Peyer's patch (tissue), 4 donors: ENCODE measurements at places on chromosomes 12 and 14. TPM values are rescaled to one million over a fixed set of nuclear protein-coding genes. Genes with fewer than 3 reads are reported as not detected.

DNA sequence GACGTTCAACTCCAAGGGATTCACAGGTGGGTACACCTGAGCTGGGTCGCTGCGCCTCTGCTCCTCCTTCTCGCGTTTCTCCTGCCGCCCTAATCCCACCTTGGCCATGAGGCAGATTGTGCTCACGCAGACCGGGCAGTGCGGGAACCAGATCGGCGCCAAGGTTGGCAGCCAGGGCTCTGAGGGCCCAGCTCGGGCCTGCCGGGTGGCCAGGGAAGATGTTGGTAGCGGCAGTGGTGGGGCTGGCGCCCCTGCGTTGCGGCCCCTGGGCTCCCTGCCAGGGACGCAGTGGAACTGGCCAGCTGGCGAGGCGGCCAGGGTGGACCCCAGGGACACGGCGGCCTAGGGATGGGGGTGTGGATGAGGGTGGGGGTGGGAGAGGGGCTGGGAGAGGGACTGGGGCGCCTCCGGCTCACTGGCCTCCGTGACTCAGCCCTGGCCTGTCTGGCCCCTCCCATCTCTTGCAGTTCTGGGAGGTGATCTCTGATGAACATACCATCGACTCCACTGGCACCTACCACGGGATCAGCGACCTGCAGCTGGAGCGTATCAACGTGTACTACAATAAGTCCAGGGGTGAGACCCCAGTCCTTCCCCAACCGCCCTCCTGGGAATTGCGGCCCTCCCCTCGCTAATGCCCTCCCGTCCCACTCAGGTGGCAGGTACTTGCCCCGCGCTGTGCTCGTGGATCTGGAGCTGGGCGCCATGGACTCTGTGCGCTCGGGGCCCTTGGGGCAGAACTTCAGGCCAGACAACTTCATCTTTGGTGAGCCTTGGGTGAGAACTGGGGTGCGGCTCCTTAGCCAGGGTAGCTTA, 114.9 kb upstream of the ALG10B start:
- no peaks in the 10 kb centered on the region for H3K4me1 ChIP-seq
- no peaks in the 10 kb centered on the region for H3K36me3 ChIP-seq
- H3K27me3 ChIP-seq = no peaks in the 10 kb centered on the region
- DNase-seq = no peak
- no peak overlapping the region for H3K27ac ChIP-seq
- H3K4me3 ChIP-seq = no peak overlapping the region

DNA sequence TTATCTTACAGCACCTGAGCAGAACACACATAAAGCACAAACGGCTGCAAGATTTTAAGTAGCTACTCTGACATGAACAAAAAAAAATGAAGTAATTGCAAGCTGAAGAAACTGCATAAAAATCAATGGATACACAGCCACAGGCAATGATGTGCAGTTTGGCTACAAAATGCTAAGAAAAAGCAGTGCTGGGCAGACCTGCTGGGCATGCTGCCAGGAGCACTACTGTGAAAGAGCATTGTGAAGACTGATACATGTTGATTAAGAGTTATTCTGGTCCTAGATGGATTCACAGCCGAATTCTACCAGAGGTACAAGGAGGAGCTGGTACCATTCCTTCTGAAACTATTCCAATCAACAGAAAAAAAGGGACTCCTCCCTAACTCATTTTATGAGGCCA, 20.1 kb upstream of the RTN1 start:
- H3K27ac ChIP-seq = no peak overlapping the region
- no peak overlapping the region for H3K4me3 ChIP-seq
- H3K27me3 ChIP-seq = no peaks in the 10 kb centered on the region
- H3K36me3 ChIP-seq = no peaks in the 10 kb centered on the region
- H3K4me1 ChIP-seq = no peaks in the 10 kb centered on the region

DNA sequence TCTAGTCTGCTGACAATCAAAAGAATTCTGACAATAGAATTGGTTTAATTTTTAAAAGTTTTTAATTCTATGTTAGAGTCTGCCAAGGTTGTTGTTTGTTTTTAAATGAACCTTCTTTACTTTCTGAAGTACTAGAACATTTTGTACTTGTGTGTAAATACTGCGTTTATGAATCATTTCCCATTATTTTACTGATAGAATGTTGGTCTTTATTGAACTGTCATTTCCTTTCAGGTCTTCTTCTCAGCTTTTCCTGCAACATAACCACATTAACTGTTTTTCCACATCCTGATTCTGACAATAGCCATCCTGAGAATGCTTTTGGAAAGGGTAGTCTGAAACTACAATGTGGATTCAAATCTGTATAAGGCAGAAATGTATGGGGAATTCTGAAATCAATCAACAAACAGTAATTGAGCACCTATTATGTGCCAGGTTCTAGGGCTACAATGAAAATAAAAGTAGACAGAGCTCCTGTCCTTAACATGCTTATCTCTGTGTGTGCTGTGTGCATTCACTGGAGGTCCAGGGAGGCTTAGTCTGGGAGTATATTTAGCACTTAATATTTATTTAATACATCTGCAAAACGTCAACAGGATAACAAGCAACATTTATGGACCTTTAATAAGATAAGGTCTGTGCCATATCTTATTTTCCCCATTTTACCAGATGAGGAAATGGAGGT, 73.1 kb upstream of the SLC38A2 start:
- DNase-seq = no peak
- H3K4me3 ChIP-seq = no peak overlapping the region
- no peak overlapping the region for H3K27ac ChIP-seq

GRCh38 chr12:106101803-106102202, 37.0 kb downstream of the NUAK1 start:
- no peaks in the 10 kb centered on the region for H3K4me1 ChIP-seq
- no peak for DNase-seq
- no peaks in the 10 kb centered on the region for H3K27me3 ChIP-seq
- H3K36me3 ChIP-seq = no peaks in the 10 kb centered on the region
- no peak overlapping the region for H3K27ac ChIP-seq

DNA sequence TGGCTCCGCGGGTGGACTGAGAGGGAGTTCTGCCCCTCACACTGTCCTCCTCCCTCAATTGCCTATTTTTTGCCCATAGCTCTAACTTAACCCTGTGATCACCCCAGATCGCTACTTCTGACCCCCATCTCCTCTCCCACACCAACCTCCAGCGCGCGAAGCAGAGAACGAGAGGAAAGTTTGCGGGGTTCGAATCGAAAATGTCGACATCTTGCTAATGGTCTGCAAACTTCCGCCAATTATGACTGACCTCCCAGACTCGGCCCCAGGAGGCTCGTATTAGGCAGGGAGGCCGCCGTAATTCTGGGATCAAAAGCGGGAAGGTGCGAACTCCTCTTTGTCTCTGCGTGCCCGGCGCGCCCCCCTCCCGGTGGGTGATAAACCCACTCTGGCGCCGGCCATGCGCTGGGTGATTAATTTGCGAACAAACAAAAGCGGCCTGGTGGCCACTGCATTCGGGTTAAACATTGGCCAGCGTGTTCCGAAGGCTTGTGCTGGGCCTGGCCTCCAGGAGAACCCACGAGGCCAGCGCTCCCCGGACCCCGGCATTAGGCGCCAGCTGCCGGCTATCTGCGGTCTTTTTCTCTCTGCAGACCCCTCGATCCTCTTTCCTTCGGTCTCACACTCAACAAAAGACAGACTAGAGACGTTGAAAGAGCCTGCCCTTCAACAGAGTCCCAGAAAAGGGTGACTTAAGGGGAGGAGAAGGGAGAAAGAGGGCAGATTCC, 3.0 kb upstream of the TBX3 start:
- H3K27me3 ChIP-seq = peaks cover 3% of the 10 kb centered on the region
- no peaks in the 10 kb centered on the region for H3K36me3 ChIP-seq
- DNase-seq = no peak
- no peak overlapping the region for H3K4me3 ChIP-seq

DNA sequence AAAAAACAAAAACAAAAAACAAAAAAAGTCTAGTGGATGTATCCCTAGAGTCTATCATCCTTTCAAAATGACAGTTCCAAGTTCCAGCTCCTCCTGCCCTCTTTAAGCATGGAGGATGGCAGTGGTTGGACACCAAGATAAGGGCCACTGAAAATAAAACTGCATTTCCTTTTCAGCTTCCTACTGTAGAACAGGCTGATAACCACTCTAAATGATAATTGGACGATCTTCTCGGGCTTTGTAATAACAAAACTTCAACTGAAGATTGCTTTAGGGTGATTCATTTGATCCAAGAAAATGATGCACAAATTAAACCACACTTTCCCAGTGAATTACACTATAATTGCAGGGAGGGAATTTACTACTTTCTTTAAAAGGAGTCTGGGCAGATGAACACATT, 42.2 kb upstream of the CRACR2A start:
- H3K27ac ChIP-seq = no peak overlapping the region
- no peaks in the 10 kb centered on the region for H3K36me3 ChIP-seq
- no peak overlapping the region for H3K4me3 ChIP-seq
- no peaks in the 10 kb centered on the region for H3K4me1 ChIP-seq

DNA sequence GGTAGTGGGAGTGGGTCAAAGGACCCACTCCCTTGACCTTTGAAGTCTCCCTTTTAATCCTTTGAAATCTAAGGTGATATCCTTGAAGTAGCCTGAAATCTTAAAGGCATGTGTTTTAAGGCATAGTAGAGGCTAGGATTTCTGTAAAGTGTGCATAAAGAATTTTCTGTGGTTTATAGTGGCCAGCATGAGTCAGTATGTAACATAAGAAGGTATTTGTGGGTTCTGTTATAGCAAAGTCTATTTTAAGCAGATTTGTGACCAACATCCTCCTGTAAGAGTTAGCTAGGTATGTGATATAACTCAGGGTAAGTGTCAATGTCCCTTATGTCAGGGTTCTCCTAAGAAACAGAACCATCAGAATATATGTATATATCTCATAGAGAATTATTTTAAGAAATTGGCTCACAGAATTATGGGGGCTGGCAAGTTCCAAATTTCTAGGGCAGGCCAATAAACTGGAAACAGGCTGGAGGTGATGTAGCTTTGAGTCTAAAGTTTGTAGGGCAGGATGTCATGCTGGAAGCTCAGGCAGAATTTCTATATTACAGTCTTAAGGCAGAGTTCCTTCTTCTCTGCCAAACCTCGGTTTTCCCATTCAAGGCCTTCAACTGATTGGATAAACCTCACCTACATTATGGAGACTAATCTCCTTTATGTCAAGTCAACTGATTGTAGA, 18.7 kb upstream of the EPYC start:
- H3K4me3 ChIP-seq = no peak overlapping the region
- H3K4me1 ChIP-seq = no peaks in the 10 kb centered on the region
- no peak for DNase-seq
- H3K27ac ChIP-seq = no peak overlapping the region
- H3K27me3 ChIP-seq = no peaks in the 10 kb centered on the region
- no peaks in the 10 kb centered on the region for H3K36me3 ChIP-seq

DNA sequence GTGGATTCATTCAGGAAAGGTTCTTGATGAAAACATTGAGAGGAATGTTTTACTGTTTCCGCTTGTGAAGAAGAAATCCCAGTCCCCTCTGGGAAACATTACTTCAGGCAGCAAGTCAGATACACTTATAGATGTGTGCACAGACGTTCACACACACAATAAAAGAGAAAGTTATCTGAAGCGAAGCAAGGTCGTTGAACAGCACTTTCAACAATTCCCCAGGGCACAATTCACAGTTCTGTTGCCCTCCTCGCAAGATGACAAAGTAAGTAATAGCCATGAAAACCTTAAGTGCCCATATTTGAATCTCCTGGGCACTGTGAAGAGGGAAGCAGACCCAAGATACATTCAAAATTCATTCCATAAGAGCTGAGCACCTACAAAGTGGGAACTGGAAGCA, 156.6 kb upstream of the CAND1 start:
- no peak overlapping the region for H3K27ac ChIP-seq
- no peaks in the 10 kb centered on the region for H3K27me3 ChIP-seq
- no peak overlapping the region for H3K4me3 ChIP-seq
- H3K36me3 ChIP-seq = no peaks in the 10 kb centered on the region

- H3K36me3 ChIP-seq = no peaks in the 10 kb centered on the region
- H3K27me3 ChIP-seq = no peaks in the 10 kb centered on the region
- H3K4me1 ChIP-seq = no peaks in the 10 kb centered on the region
Observed at GRCh38 chr12:94792693-94793092, 142.3 kb upstream of the TMCC3 start.

DNA sequence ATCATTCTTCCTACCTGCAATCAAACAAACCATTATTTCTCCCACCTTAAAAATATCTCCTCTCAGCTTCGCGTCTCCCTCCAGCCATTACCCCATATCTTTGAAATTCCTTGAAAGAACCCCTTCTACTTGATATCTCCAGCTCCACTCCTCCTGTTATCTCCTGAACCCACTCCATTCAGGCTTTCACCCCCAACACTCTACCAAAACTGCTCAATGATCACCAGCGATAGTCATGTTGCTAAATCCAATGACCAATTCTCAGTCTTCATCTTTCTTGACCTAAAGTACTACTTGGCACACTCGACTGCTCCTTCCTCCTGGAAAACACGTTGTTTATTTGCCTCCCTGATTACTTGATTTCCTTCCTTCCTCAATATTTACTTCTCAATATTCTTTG, 70.1 kb downstream of the DUSP16 start:
- no peaks in the 10 kb centered on the region for H3K27me3 ChIP-seq
- no peaks in the 10 kb centered on the region for H3K4me1 ChIP-seq
- no peak overlapping the region for H3K4me3 ChIP-seq

- no peaks in the 10 kb centered on the region for H3K27me3 ChIP-seq
- H3K27ac ChIP-seq = no peak overlapping the region
- no peak overlapping the region for H3K4me3 ChIP-seq
- H3K4me1 ChIP-seq = no peaks in the 10 kb centered on the region
- H3K36me3 ChIP-seq = no peaks in the 10 kb centered on the region
- DNase-seq = no peak
Observed at GRCh38 chr12:94258593-94258992, 110.2 kb downstream of the PLXNC1 start.

The OTX2 gene
- total RNA-seq = not detected

The DPF3 gene
- 11.1 TPM for total RNA-seq

The BIN2 gene
- 2.3 TPM for total RNA-seq
